ENCODE measurements at places on chromosomes 13 and 19. TPM values are rescaled to one million over a fixed set of nuclear protein-coding genes. Genes with fewer than 3 reads are reported as not detected.
A peak's percentile ranks its signal among the peaks of the same experiment; 100 is the strongest.

DNA sequence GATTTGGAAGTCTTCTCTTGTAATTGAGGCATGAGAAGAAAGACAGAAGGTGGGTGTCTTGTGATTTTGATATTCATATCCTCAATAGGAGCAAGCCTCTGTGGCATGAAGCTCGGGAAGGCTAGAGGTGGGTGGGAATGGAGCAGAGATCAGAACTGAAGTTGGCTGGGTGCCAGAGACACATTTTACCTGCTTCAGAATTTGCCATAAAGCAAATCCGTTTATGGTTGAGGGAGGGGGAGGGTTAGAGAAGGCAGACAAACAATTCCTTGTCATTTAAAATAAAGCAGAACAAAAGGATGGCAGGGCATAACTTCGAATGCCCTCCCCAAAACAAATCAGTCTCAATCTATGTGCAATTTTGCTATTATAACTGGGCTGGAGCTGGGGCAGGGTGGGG, 305.9 kb downstream of the KLF5 start:
- H3K4me3 ChIP-seq, result no peak overlapping the region
- no peaks in the 10 kb centered on the region for H3K27me3 ChIP-seq
- DNase-seq, result no peak
- no peaks in the 10 kb centered on the region for H3K4me1 ChIP-seq
- no peak overlapping the region for H3K27ac ChIP-seq
- no peaks in the 10 kb centered on the region for H3K36me3 ChIP-seq

DNA sequence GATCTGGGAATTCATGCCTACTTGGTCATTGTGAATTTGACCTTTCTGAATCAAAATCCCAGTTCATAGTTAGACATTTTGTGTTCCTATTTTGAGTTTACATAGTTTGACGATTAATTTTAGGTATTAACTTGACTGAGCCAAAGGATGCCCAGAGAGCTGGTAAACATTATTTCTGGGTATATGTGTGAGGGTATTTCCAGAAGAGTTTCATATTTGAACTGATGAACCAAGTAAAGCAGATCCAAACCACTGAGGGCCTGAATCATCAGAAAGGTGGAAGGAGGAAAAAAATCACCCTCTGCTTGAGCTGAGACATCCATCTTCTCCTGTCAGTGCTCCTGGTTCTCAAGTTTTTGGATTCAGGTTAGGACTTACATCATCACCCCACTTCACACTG, 116.6 kb downstream of the CYSLTR2 start:
- H3K4me1 ChIP-seq, result peaks cover 19% of the 10 kb centered on the region
- H3K4me3 ChIP-seq, result no peak overlapping the region
- peaks cover 29% of the 10 kb centered on the region for H3K27me3 ChIP-seq
- peaks cover 9% of the 10 kb centered on the region for H3K36me3 ChIP-seq
- H3K27ac ChIP-seq, result no peak overlapping the region
- no peak for DNase-seq

GRCh38 chr19:13441810-13442512, 64.3 kb downstream of the CACNA1A start:
- H3K27ac ChIP-seq, result no peak overlapping the region
- peak; percentile 74 for DNase-seq
- peaks cover 12% of the 10 kb centered on the region for H3K27me3 ChIP-seq
- no peaks in the 10 kb centered on the region for H3K36me3 ChIP-seq

DNA sequence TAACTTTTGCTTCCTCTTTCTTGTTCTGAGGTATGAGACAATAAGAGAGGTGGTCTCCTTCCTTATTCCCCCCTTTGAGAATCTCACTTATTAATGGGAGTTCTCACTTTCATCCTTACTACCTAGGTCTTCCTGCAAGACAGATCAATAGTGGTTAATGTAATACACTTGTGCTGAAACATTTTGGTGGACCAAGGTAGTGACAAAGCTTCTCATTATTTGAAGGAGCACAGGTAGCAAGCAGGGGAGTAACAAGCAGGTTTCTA, 17.9 kb downstream of the ZNF700 start:
- H3K27me3 ChIP-seq, result no peaks in the 10 kb centered on the region
- H3K27ac ChIP-seq, result no peak overlapping the region
- H3K36me3 ChIP-seq, result peaks cover 93% of the 10 kb centered on the region
- DNase-seq, result no peak
- no peak overlapping the region for H3K4me3 ChIP-seq
- H3K4me1 ChIP-seq, result no peaks in the 10 kb centered on the region

- DNase-seq, result peak; percentile 68
- peaks cover 4% of the 10 kb centered on the region for H3K4me1 ChIP-seq
- peaks cover 14% of the 10 kb centered on the region for H3K27me3 ChIP-seq
- no peak within 1 kb of the TSS for H3K27ac ChIP-seq
- H3K4me3 ChIP-seq, result peak within 1 kb of the TSS; percentile 81
- no peaks in the 10 kb centered on the region for H3K36me3 ChIP-seq
Measured at GRCh38 chr19:44643605-44644401, at the start of gene PVR. Gene PVR, plus strand, starts transcription at chr19:44643910. Its CDS starts 187 bp downstream, at chr19:44644097.

C19orf67 gene
- 0.39 TPM for total RNA-seq

DNA sequence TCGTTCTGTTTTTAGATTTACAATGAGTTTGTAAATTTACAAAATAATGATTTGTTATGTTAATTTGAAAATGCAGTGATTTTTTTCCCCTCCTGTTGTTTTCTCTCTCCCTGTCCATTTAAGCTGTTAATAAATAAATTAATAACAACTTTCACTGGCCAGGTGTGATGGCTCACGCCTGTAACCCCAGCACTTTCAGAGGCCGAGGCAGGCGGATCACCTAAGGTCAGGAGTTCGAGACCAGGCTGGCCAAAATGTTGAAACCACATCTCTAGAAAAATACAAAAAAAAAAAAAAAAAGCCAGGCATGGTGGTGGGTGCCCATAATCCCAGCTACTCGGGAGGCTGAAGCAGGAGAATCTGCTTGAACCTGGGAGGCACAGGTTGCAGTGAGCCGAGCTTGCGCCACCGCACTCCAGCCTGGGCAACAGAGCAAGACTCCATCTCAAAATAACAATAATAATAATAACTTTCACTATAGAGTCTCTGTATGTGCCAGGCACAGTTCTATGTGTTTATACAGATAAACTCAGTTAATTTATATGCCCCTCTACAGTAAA, 229.2 kb upstream of the ARGLU1 start:
- H3K27me3 ChIP-seq, result peaks cover 13% of the 10 kb centered on the region
- H3K4me3 ChIP-seq, result no peak overlapping the region
- no peaks in the 10 kb centered on the region for H3K4me1 ChIP-seq
- no peak for DNase-seq
- no peak overlapping the region for H3K27ac ChIP-seq

DNA sequence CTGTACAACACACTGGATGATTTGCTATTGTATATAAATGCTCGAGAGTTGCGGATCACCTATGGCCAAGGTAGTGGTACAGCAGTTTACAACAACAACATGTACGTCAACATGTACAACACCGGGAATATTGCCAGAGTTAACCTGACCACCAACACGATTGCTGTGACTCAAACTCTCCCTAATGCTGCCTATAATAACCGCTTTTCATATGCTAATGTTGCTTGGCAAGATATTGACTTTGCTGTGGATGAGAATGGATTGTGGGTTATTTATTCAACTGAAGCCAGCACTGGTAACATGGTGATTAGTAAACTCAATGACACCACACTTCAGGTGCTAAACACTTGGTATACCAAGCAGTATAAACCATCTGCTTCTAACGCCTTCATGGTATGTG, 21.5 kb downstream of the OLFM4 start:
- no peaks in the 10 kb centered on the region for H3K4me1 ChIP-seq
- no peak overlapping the region for H3K27ac ChIP-seq
- H3K36me3 ChIP-seq, result no peaks in the 10 kb centered on the region
- no peak for DNase-seq
- no peak overlapping the region for H3K4me3 ChIP-seq

- H3K36me3 ChIP-seq, result no peaks in the 10 kb centered on the region
- H3K4me1 ChIP-seq, result no peaks in the 10 kb centered on the region
- H3K27me3 ChIP-seq, result no peaks in the 10 kb centered on the region
- H3K4me3 ChIP-seq, result no peak overlapping the region
- no peak for DNase-seq
Measured at GRCh38 chr13:51772781-51773180, 31.2 kb downstream of the DHRS12 start.

- H3K36me3 ChIP-seq, result no peaks in the 10 kb centered on the region
- DNase-seq, result no peak
- no peaks in the 10 kb centered on the region for H3K27me3 ChIP-seq
- no peak overlapping the region for H3K27ac ChIP-seq
- H3K4me1 ChIP-seq, result no peaks in the 10 kb centered on the region
- H3K4me3 ChIP-seq, result no peak overlapping the region
Measured at GRCh38 chr13:111609631-111610030, 289.2 kb downstream of the TEX29 start.

- DNase-seq, result no peak
- H3K27me3 ChIP-seq, result no peaks in the 10 kb centered on the region
Measured at GRCh38 chr13:112867301-112867711, 101.7 kb upstream of the MCF2L start.

GRCh38 chr19:43362745-43363144, 9.3 kb downstream of the CD177 start:
- DNase-seq, result no peak
- H3K4me3 ChIP-seq, result no peak overlapping the region
- H3K27ac ChIP-seq, result no peak overlapping the region
- H3K36me3 ChIP-seq, result no peaks in the 10 kb centered on the region
- no peaks in the 10 kb centered on the region for H3K27me3 ChIP-seq

SEMA6B gene
- total RNA-seq, result not detected

STXBP2 gene
- total RNA-seq, result 75.2 TPM

KLK15 gene
- total RNA-seq, result not detected

DNA sequence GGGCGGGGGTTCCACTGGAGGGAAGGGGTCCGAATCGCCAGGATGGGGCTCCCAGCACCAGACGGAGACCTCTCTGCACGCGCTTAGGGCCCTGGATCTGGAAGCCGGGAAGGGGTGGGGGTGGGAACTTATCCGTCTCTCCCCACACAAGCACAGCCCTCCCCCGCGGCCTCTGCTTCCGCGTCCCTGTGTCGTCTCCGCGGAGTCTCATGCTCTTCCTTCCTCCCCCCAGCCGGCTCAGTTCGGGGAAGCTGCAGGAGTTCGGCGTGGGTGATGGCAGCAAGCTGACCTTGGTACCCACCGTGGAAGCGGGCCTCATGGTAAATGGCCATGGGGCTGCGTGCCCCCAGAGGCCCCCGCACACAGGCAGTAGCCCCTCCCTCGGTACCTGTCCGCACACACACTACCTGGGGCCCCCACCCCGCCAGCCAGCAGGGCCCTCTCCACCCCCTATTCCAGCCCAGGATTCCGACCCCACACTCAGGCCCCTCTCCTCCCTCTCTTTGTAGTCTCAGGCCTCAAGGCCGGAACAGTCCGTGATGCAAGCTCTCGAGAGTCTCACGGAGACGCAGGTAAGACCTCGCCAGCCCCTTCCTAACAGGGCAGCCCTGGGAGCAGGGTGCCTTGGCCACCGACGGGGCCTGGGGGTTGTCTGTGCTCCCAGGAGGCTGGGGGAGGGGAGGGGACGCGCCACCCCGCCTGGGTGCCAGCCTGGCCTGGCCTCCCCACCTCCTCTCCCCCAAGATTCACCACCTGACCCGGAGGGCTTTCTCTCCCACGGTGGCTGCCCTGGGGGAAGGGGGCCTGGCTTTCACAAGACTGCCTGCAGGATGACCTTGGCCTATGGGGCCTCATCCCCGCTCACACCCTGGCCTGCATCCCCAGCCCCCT, 3.2 kb downstream of the MIDN start:
- peak; percentile 84 for DNase-seq
- peak overlapping the region; percentile 90 for H3K27ac ChIP-seq
- H3K4me3 ChIP-seq, result peak overlapping the region; percentile 96
- peaks cover 14% of the 10 kb centered on the region for H3K4me1 ChIP-seq

DNA sequence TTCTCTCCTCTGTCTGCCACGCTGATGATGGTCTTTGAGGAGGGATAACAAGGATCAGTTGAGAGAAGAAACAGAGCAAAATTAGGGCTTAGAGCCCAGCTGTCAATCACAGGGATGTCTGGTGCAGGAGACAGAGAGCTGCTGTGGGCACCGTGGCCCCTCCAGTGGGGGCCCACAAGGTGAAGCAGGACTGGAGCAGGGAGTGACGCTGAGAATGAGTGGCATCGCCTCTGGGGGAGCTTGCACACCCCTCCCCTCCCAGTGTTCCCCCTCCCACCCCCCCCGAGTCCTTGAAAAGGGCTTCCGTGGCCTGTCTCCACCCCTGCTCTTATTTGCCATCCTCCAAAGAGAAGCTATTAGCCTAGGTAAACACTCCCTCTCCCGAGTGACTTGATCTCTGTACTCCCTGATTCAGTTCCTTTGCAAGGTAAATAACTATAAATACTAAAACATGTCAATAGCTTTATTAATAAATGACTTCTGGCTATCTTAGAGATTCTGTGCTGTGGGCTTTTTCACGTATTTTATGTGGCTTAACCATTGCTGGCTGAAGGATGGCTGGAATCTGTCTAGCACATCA, 440.0 kb downstream of the ZNF536 start:
- H3K4me3 ChIP-seq, result no peak overlapping the region
- H3K36me3 ChIP-seq, result no peaks in the 10 kb centered on the region
- H3K27me3 ChIP-seq, result peaks cover 7% of the 10 kb centered on the region
- H3K27ac ChIP-seq, result no peak overlapping the region
- DNase-seq, result no peak
- H3K4me1 ChIP-seq, result no peaks in the 10 kb centered on the region

LRRC4B gene
- total RNA-seq, result not detected

DNA sequence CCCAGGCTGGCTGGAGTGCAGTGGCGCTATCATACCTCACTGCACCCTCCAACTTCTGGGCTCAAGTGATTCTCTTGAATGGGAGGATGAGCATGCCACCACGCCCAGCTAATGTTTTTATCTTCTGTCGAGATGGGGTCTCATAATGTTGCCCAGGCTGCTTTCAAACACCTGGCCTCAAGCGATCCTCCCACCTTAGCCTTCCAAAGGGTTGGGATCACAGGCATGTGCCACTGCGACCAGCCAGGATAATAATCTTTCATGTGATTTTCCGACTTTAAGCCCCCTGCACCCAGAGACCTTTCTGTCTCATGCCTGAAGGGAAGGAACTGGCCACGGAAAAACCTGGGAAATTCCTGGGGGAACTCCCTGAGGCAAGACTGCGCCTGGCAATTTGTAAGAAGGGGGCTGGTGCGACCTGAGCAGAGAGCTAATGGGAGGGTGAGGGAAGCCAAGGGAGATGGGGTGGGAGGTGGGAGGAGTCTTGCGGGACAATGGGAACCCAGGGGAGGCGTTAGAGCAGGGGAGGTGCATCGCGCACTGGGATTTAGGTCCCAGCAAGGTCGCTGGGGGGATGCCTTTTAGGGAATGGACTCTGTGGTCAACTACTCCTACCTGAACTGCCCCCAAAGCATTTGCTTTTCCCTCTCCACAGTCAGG, 1.2 kb upstream of the CCDC124 start:
- no peak overlapping the region for H3K27ac ChIP-seq
- peaks cover 18% of the 10 kb centered on the region for H3K4me1 ChIP-seq
- peak overlapping the region; percentile 51 for H3K4me3 ChIP-seq
- peaks cover 2% of the 10 kb centered on the region for H3K27me3 ChIP-seq
- DNase-seq, result peak; percentile 38
- peaks cover 9% of the 10 kb centered on the region for H3K36me3 ChIP-seq

- H3K4me3 ChIP-seq, result no peak overlapping the region
- H3K36me3 ChIP-seq, result no peaks in the 10 kb centered on the region
- peaks cover 4% of the 10 kb centered on the region for H3K27me3 ChIP-seq
- no peak for DNase-seq
Measured at GRCh38 chr13:111917086-111917485, 149.9 kb upstream of the SOX1 start.

IZUMO2 gene
- not detected for total RNA-seq

Measured in activated CD4-positive, alpha-beta T cell treated with anti-CD3 and anti-CD28 coated beads for 36 hours (primary cell).